Activated CD8-positive, alpha-beta memory T cell treated with anti-CD3 and anti-CD28 coated beads for 1 hour (primary cell): ENCODE measurements at places on chromosomes 3 and 15.

- no peak for DNase-seq
These were observed 121.8 kb downstream of the OXSM start for GRCh38 chr3:25911525-25912295.

DNA sequence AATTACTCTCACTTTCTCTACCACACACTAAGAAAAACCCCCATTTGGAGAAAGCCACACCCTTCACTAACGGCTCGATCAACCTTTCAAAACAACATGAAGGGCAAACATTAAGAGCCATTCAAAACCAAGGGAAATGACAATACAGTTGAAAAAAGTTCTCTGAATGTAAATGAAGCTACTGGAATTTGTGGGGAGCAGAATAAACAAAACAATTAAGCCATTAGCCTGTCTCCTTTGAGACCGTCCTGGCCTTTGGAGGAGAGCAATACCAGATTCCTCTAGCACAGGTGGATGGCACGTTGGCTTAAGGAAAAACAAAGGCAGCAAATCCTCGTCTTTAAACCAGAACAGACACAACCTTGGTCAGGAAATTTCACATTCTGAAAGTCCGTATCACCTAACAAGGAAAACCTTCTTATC is 18.7 kb downstream of the MYO1E start:
- DNase-seq: no peak

DNA sequence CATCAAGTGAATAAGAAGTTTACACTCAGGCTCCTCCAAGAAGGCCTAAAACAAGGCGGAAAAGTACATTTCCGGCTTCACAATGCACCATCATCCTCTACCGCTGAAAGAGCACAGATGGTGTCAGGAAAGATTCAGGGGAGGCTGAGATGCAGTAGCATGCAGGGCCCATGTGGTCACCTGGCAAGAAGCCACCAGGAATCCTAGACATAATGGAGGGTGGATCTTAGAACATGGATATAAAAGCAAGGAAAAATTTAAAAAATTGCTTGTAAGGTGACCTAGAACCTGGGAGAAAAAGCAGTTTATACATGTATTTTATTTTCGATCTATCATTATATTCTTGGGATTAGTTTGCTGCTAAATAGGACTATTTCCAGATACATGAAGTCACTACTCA is 21.9 kb upstream of the OTOL1 start:
- DNase-seq: no peak

- no peak for DNase-seq
These were observed 69.8 kb downstream of the SH3GL3 start for GRCh38 chr15:83516935-83517334.

- DNase-seq: no peak
These were observed 18.6 kb downstream of the CCR9 start for GRCh38 chr3:45904931-45905330.

GRCh38 chr3:173770796-173771573 is 373.4 kb downstream of the NLGN1 start:
- no peak for DNase-seq

- no peak for DNase-seq
These were observed 83.5 kb downstream of the SSR3 start for GRCh38 chr3:156471431-156471830.

GRCh38 chr3:145776782-145777408 is 384.1 kb downstream of the PLOD2 start:
- DNase-seq: no peak

- no peak for DNase-seq
These were observed 119.6 kb downstream of the ASB7 start for GRCh38 chr15:100721758-100722550.

GRCh38 chr3:174857301-174857700 is 1.8 kb upstream of the NAALADL2 start:
- DNase-seq: no peak

DNA sequence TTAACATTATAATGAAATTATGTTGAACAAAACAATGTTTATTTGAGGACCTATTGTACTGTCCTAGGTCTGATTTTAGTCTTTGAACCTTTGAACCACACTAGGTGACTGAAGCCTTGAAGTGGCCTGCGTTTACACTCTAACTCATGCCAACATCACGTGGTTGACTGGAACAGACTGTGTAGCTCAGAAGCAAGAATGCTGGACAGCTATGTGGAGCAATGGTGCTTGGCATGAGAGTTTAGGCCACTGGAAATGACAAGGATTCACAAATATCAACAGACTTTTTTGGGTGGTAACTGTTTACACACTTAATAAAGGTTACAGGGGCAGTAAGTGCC is 391.5 kb downstream of the RAP2B start:
- no peak for DNase-seq

DNA sequence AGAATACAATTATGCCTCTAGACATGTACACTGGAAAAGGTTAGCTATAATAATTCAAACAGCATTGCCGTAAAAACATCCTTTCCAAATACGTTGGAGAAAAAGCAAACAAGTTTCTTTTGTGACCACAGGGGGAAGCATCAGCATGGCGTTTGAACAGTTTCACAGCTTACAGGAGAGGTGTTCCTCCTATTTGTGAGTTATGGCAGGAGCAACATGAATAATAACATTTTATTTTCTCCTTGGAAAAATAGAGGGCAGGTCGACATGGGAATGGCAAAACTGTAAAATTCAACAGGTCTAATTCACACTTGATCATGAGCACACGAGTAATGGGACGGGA is 39.7 kb upstream of the GADL1 start:
- DNase-seq: no peak

- DNase-seq: no peak
These were observed 877.3 kb downstream of the ROBO2 start for GRCh38 chr3:77917225-77917624.

DNA sequence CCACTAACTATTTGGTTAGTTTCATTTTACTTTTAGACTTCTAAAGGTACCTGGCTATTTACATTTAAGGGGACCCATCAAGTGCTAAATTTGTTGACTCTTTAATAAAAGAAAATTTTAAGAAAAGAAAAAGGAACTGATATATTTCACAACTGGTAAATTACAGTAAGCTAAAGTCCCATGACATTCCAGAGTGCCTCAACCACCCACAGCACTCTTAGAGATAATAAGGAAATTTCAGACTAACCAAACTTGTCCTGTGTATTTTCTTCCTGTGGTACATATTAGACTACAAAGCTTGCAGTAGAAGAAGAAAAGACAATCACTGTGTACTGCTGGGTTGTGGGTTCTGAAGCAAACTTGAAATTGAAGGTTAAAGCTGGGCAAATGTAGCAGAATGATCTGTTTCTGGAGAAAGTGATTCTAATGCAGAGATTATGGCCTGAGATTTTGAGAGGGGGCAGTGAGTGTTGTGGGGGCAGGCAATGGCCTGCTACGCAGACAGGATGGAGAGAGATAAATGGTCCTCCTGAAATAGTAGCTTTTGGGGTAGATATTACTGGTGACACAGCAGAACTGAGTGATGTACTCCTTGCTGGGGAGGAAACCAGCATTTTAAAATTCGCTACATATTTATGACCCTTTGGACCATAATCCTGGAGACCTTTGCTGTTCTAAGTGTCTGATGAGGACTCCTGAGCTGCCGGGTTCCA is 24.5 kb upstream of the MFSD1 start:
- no peak for DNase-seq

DNA sequence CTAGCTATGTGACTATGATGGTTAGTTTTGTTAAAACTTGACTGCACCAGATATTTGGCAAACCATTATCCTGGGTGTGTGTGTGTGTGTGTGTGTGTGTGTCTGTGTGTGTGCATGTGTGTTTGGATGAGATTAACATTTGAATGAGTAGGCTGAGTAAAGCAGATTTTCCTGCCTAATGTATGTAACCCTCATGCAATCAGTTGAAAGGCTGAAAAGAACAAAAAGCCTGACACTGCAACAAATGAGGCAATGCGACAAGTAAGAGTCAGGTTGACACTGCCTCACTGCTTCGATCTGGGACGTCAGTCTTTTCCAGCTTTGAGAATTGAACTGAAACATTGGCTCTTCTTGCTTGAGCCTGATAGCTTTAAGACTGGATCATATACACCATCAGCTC is 643.0 kb downstream of the NAALADL2 start:
- no peak for DNase-seq

DNA sequence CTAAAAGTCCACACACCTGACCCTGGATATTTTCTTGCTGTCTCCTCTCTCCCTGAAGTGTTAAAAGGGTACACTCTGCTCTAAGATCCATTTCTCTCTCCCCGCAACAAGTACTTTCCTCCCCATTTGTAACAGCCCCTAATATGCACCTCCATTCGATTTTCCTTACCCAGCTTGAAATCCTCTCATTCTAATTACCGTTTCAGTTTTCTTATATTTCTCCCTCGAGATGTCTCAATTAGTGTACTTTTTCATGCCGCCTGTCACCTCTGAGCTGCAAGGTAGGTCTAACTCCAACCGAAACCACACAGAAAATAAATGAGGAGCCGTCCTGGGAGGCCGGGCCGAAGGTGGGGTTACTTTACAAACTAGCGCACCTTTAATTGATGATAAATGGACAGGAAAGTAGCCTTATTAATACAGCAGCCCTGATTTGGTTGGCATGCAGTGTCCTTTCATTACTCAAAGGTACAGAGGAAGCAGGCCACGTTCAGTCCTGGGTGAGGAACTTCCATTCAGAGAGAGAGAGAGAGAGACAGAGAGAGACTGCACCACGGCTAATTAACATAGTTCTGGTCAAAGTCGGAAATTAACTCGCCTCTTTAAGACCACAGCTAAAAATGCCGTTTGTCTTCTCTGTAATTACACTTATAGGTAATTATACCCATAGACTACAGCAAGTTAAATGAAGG is 319.9 kb downstream of the ARRDC4 start:
- no peak for DNase-seq

GRCh38 chr3:179018808-179019207 is 52.8 kb downstream of the ZMAT3 start:
- DNase-seq: no peak

- no peak for DNase-seq
These were observed 383.4 kb downstream of the PTPRG start for GRCh38 chr3:61944726-61945125.

- DNase-seq: no peak
These were observed 906.0 kb upstream of the ALCAM start for GRCh38 chr3:104460477-104461406.

DNA sequence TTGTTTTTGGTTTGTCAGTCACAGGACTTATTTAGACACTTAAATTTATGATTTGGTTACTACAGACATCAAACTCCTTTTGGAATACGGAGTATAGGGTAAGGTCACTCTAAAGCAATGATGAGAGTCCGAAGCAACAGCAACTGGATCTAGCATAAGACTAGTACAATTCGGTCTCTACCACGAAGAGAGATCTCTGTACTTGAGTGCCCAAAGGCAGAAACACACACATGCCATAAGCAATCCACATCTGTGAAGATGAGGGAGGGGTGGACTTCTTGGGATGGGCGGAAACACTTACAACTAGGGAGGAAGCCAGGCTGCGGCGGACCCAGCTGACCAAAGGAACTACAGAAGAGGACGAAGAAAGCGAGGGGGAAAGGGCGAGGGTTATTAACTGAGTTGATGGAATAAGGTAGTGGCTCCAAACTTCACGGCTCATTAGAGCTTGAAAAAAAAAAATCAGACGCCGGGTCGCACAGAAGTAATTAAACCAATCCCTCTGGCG is 595 bp downstream of the DPH6 start:
- peak; percentile 1 for DNase-seq

DNA sequence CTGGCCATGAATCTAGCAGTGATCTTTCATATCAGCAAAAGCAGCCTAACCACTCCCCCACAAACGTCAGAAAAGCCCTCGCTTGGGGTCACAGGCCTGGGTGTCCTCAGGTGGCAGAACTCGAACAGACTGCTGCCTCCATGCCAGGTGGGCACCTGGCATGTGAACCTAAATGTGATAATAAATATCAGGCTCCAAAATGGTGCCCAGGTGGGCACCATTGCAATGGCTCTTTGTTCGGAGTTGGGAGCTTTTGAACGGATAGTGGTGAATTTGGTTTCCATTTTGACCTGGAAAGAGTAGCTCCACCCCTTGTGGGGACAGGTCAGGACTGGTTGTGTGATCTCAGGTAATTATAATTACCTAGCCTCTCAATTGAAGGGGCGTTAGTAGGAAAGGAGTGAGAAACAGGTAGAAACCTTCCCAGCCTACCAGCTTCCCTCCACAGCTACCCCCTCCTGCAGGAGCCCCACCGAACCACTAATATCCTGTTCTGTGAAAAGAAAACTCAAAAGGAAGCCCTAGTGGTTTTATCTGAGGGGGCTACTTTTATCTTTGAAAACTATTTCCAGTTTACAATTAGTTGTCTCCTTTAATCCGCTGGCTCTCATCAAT is 18.1 kb downstream of the MYO1E start:
- DNase-seq: no peak

GRCh38 chr3:68876112-68876713 is 56.1 kb downstream of the TAFA4 start:
- no peak for DNase-seq

GRCh38 chr3:69095636-69096035 is 10.9 kb downstream of the ARL6IP5 start:
- no peak for DNase-seq

GRCh38 chr3:59882746-59883145 is 832.9 kb upstream of the CFAP20DC start:
- DNase-seq: no peak

- DNase-seq: no peak
These were observed 170.3 kb upstream of the MITF start for GRCh38 chr3:69568951-69569350.

- no peak for DNase-seq
These were observed 99.4 kb downstream of the FLNB start for GRCh38 chr3:58107597-58107996.

DNA sequence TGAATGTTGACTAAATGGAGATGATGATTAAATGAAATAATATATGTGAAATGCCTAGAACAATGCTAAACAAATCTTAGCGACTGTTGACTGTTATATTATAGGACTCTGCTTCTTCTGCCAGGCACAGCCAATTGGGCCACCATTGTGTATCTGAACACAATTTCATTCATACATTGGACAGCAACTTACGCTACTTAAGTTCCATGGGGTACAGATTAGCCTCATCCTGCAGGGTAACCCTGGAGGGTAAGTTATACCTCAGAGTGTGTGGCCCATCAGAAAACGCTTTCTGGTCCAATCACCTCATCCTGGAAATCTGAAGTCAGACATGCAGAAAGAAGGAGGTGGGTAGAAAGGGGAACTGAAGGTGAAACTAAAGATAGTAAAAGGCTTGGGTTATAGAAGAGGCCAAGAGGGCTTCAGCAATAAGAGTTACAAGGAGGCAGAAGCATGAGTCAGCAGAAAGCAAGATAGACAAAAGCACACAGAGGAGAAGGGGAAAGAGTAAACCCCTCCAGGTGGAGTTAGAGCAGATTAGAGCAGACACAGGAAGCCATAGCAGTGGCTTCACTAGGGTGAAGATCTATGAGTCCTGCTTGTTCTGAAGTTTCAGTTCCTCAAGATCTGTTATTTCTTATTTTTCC is 119.3 kb upstream of the SLC24A5 start:
- no peak for DNase-seq

DNA sequence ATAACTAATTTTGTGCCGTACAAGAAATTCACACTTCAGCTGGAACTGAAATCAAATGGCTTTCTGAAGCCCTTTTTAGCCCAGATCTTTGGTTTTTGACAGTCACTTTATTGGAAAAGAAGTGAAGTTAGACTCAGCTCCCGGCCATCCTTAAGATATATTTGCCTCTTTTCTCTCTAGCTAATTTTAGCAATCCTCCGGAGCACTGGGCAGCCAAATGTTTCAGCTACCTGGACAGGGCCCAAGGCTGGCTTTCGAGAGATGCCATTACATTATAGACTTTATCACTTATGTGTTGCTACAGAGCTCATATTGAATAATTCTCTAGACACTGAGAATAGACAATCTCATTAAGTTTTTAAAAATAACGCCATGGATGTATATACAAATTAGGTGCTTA is 28.5 kb upstream of the RPL39L start:
- DNase-seq: no peak

- no peak for DNase-seq
These were observed 64.2 kb upstream of the TIMP4 start for GRCh38 chr3:12222775-12223485.
